Activated T-cell treated with anti-CD3 and anti-CD28 coated beads, Interleukin-2, amount 50 U/mL, for 48 hours (primary cell): ENCODE measurements at places on chromosomes 16 and 17.

- DNase-seq = no peak
Measured at GRCh38 chr17:47162013-47162622, 27.0 kb downstream of the CDC27 start.

- peak; percentile 52 for DNase-seq
Measured at GRCh38 chr17:55641676-55642081, 81.0 kb downstream of the TMEM100 start.

- DNase-seq = no peak
Measured at GRCh38 chr17:57338257-57338914, 82.1 kb downstream of the MSI2 start.

GRCh38 chr16:84982434-84982833 is 28.9 kb downstream of the ZDHHC7 start:
- DNase-seq = no peak

DNA sequence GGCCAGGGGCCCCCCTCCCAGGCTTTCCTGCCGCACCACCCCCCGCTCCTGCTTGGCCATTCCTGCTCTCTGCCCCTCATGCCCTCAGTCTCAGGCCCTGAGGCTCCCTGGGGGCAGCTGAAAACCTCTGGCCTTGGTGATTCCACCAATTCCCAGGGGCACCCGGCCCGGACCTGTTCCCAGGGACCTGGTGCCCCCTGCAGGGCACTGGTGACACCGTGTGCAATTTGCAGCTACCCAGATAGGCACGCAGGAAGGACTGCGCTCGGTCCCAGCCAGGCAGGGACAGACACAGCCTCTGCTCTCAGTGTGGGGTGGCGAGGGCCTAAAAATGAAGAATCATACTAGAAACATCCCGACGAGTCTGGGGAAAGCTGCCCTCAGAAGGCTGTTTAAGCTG is 13.4 kb downstream of the WFDC1 start:
- peak; percentile 36 for DNase-seq

DNA sequence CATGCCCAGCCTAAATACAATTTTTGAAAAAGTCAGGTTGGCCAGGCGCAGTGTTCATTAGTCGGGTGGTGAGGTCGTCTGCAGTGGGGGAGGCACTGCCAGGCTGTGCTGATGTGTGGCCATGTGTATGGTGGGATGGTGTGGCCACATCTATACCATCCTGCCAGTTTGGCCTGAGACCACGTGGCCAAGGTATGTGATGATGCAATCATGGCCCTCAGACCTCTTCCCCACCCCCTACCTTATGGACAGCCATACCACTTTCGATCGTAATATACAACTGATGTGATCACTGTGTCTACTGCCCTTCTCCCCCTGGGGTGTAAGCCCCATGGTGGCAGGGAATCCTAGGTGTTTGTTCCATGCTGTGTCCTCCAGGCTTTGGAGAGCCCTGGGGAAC is 23.7 kb downstream of the SBK1 start:
- DNase-seq = no peak
